ENCODE measurements at places on chromosomes 12 and 14. TPM values are rescaled to one million over a fixed set of nuclear protein-coding genes. Genes with fewer than 3 reads are reported as not detected.

- no peak overlapping the region for H3K4me3 ChIP-seq
- H3K27me3 ChIP-seq = no peaks in the 10 kb centered on the region
- H3K4me1 ChIP-seq = no peaks in the 10 kb centered on the region
- no peak overlapping the region for H3K27ac ChIP-seq
These were observed 401.4 kb downstream of the RPL10L start for GRCh38 chr14:46250113-46250703.

Gene PPP1R36
- total RNA-seq = not detected

GRCh38 chr14:102212356-102212755 is 72.7 kb downstream of the WDR20 start:
- DNase-seq = no peak
- H3K27ac ChIP-seq = no peak overlapping the region
- no peak overlapping the region for H3K4me3 ChIP-seq
- peaks cover 20% of the 10 kb centered on the region for H3K36me3 ChIP-seq

- no peaks in the 10 kb centered on the region for H3K4me1 ChIP-seq
- no peak overlapping the region for H3K4me3 ChIP-seq
- DNase-seq = no peak
- no peaks in the 10 kb centered on the region for H3K27me3 ChIP-seq
- no peaks in the 10 kb centered on the region for H3K36me3 ChIP-seq
- H3K27ac ChIP-seq = no peak overlapping the region
These were observed 10.6 kb downstream of the GRIP1 start for GRCh38 chr12:66668311-66668710.

- H3K27me3 ChIP-seq = no peaks in the 10 kb centered on the region
- peaks cover 2% of the 10 kb centered on the region for H3K4me1 ChIP-seq
- no peak overlapping the region for H3K27ac ChIP-seq
- no peak for DNase-seq
- H3K36me3 ChIP-seq = no peaks in the 10 kb centered on the region
These were observed 40.5 kb downstream of the PARP11 start for GRCh38 chr12:3832738-3833137.

DNA sequence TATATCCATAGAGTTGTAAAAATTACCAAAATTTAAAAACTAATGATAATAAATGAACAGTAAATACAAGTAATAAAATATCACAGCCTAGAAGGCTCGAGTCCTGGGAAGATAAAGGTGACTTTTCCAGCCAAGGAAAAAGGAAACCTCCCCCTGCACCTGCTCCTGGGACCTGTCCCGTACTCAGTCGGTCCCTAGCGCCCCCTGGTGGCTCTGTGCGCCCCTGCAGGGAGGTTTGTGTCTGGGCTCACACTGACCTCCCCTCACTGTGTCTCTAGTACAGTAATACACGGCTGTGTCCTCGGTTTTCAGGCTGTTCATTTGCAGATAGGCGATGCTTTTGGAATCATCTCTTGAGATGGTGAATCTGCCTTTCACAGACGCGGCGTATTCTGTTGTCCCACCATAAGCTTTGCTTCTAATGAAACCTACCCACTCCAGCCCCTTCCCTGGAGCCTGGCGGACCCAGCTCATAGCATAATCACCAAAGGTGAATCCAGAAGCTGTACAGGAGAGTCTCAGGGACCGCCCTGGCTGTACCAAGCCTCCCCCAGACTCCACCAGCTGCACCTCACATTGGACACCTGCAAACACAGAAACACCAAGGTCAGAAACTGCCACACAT is 1030.4 kb downstream of the TMEM121 start:
- no peak overlapping the region for H3K4me3 ChIP-seq
- peaks cover 8% of the 10 kb centered on the region for H3K27me3 ChIP-seq
- H3K27ac ChIP-seq = no peak overlapping the region
- no peaks in the 10 kb centered on the region for H3K4me1 ChIP-seq

Measured in T-cell (primary cell).